Caki2 (cell line): ENCODE measurements at places on chromosomes 5 and 9. TPM values are rescaled to one million over a fixed set of nuclear protein-coding genes. Genes with fewer than 3 reads are reported as not detected.

Gene PRR16
- 2.2 and 4.5 TPM in 2 replicates for total RNA-seq

- DNase-seq: no peak
These were observed 8.9 kb downstream of the PCBD2 start for GRCh38 chr5:134913795-134914194.

- DNase-seq: no peak
These were observed 504.0 kb downstream of the PTPRD start for GRCh38 chr9:10108815-10109214.

GRCh38 chr5:141914797-141915196 lies 8.9 kb upstream of the DELE1 start:
- DNase-seq: no peak

Gene CDH9
- not detected in 2 replicates for total RNA-seq

GRCh38 chr9:123990427-123990826 lies 21.1 kb upstream of the LHX2 start:
- no peak for DNase-seq

DNA sequence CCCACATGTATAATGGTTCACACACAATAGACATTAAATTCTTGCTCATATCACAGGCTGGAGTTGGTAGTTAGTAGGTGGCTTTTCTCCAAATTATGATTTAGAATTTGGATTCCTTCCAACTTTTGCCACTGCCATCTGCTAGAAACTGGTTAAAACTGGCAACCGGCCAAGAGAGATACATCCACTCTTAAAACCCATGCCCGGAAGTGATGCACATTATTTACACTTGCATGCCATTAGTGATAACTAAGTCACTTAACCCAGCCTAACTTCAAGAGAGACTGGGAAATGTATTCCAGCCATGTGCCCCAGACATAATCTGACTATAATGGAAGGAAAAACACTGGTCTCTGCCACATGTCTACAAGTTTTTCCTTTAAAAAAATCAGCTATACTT lies 395.7 kb upstream of the SEMA6A start:
- DNase-seq: no peak

Gene ELL2
- total RNA-seq: 0.17 and 0.61 TPM in 2 replicates

Gene NEURL1B
- 9.7 and 13.8 TPM in 2 replicates for total RNA-seq

GRCh38 chr5:36957953-36958537 lies 81.5 kb downstream of the NIPBL start:
- no peak for DNase-seq
